ENCODE measurements at places on chromosomes 13 and 19.
A peak's percentile ranks its signal among the peaks of the same experiment; 100 is the strongest.

DNA sequence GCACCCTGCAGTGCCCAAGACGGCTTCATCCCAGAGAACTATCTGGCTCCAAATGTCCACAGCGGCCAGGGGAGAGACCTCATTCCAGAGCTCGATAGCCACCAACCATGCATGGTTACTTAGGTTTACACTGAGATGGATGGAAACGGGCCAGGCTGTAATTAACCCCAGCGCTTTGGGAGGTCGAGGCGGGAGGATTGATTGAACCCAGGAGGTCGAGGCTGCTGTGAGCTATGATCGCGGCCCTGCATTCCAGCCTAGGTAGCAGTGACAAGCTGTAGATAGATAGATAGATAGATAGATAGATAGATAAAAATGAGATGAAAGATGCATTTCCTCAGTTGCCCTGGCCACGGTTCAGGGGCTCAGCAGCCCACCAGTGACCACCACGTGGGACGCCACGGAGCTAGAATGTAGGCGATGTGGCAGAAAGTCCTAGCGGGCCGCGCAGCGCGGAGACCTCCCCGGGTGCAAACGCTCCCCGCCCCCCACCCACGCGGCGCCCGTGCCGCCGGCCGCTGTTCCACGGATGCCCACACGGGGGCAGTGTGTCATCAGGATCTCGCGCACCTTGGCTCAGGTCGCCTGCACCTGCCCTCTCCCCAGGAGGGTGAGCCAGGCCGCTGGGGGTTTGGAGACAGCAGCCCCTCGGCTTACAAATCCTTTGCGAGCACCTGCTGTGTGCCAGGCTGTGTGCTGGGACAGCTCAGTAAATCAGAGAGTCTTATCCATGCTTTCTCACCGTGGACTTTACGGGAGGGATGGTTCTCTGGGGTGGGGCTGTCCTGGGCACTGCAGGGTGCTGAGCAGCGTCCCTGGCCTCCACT lies 13.5 kb upstream of the TLE5 start:
- DNase-seq = no peak

DNA sequence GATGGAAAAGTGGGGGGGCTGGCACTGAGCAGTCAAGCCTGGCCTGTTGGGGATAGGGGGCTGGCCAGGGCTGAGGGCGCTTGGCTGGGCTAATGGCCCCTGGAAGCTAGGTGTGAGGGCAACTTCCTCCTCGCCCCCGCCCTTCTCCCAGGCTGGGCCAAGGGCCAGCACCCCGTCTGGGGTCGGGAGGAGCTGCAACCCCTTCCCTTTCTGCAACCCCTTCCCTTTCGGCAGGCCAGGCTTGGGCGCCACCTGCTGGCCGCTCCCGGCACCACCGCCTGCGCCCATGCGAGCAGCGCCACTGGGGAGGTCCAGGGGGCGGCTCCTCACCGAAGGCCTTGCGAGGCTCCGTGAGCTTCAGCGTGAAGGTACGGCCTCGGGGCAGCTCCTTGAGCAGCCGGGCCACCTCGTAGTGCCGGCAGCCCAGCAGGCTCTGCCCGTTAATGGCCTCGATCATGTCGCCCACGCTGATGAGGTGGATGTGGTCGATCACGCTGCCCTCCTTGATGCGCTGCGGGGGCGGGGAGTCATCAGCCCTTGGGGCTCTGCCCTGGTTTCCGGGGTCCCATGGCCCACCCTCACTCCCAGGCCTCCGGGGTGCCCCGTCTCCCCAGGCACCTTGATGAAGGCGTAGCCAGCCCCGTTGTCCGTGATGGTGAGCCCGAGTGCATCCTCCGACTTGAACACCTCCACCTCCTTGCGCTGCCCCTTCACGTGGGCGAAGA lies 5.0 kb upstream of the PTGER1 start:
- DNase-seq = no peak

DNA sequence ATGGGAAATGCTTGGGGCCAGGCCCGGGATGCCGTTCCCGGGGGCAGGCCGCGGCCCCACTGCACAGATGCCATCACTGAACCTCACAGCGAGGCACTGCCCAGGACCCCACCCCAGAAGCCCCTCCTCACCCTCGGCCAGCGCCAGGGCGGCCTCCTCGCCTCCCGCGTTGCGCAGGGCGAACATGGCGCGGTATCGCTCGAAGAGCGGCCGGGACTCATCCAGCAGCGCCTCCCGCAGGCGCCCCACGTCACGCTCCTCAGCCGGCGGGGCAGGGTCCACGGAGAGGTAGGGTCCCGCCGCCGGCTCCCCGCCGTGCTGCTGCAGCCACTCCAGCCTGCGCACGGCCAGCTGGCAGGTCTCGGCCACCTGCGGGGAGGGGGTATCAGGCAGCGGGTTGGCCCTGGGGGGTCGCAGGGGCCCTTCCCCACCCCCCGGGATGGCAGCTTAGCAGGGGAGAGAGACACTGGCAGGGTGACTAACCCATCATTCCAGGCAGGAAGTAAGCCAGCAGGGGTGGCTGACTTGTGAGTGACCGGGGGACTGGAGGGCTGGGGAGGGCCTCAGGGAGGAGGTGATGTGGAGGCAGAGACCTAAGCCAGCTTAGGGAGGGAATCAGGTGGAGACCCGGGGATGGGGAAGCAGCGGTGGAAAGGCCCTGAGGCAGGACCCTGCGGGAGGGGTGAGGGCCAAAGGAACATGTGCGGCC lies 8.2 kb downstream of the DOHH start:
- no peak for DNase-seq

GRCh38 chr13:111047326-111047725 lies 67.8 kb upstream of the ARHGEF7 start:
- no peak for DNase-seq

DNA sequence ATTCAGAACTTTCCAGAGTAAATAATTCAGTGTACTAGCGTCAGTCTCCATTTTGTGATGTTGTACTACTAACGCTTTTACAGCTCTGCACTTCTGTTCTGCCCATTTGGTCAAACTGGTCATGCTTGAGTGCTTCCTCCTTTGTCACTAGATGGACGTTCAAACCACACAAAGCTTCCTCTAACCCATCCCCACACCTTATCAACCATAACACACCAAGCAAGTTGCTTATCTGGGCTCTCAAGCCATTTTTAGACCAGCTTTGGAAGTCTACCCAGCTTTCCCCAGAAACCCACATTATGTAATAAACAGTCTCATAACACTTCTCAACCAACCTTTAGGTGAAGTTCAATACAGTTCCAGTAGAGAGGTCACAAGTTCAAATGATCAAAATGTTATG lies 2.3 kb upstream of the ZNF347 start:
- DNase-seq = no peak

DNA sequence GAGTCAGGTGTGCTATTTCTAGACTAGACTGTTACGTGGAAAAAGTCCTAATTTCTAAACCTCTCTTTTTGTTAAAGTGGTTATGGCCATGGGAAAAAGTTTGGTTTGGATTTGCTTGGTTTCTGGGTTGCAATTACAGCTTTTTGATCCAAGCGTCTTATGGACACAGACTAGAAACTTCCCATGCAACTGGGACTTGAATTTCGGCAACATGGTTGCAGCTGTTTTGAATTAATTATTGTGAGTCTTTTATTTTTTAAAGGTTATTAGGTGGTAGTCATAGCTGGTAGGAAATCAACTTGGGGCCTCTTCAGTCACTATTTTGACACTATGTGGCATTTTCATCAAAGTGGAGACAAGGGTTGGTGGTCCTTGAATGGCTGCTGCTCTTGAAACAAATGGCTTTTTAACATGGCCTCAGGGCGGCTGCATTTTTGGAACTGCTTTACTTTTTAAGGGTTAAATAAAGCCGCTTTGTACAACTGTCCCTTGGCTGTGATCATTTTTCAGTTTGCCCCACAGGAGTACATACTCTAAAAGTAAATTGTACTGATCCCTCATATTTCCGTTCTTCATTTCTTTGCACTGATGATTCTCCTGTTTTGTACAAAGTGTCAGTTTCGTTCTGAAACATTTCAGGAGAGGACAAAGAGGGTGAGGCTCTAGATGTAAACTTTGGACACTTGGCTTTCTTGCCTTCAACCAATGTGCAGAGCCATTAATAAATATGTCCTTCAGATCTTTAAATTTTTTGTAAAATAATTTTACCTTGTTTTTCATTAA lies 15.9 kb downstream of the HNRNPM start:
- DNase-seq = no peak

GRCh38 chr19:17988161-17988560 lies 19.8 kb upstream of the ARRDC2 start:
- no peak for DNase-seq

DNA sequence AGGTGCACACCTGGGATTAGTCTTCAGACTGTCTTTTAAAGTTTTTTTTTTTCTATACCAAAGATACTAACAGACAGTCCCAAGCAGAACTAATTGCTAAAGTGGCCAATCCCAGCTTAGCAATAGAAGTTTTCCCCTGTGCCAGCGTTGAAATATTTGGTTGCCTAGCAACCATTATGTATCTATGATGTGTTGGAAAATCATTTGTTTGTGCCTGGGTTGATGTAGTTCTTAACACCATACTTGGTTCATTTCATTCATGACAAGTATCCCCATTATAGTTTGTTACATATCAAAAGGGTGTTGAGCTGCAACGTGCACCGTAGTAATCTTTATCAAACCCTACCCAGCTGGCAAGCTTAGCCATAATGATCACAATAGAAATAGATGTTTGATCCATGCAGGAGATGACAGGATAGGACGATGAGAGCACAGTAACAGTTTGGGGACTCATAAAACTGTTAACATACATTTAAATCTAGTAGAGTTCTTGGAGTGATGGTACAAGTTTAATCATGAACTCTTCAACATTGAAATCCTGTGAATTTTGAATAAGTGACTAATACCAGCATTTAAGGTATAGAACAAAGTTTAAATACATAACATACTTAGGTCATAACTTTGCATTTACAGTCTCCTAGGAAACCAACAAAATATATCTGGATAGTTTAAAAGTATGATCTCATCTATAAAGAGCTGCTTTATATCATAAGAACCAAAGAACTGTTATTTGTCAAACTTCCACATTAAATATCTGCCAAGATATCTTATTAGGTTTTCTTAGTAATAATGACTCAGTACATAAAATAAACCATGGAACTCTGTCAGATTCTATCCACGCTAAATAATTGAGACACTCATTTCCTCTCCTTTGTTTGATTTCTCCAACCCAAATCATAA lies 73.4 kb downstream of the MBNL2 start:
- DNase-seq = peak; percentile 23

- no peak for DNase-seq
Measured at GRCh38 chr19:14000691-14001375, 5.3 kb downstream of the RFX1 start.

GRCh38 chr13:80040196-80040980 lies 300.5 kb downstream of the SPRY2 start:
- DNase-seq = peak; percentile 97
